Stimulated activated naive CD4-positive, alpha-beta T cell (primary cell): ENCODE measurements at places on chromosomes 12 and 14.

- DNase-seq, result no peak
These were observed 24.8 kb upstream of the GPR68 start for GRCh38 chr14:91269076-91269991.

- DNase-seq, result no peak
These were observed 14.2 kb downstream of the TRPV4 start for GRCh38 chr12:109818905-109819500.

DNA sequence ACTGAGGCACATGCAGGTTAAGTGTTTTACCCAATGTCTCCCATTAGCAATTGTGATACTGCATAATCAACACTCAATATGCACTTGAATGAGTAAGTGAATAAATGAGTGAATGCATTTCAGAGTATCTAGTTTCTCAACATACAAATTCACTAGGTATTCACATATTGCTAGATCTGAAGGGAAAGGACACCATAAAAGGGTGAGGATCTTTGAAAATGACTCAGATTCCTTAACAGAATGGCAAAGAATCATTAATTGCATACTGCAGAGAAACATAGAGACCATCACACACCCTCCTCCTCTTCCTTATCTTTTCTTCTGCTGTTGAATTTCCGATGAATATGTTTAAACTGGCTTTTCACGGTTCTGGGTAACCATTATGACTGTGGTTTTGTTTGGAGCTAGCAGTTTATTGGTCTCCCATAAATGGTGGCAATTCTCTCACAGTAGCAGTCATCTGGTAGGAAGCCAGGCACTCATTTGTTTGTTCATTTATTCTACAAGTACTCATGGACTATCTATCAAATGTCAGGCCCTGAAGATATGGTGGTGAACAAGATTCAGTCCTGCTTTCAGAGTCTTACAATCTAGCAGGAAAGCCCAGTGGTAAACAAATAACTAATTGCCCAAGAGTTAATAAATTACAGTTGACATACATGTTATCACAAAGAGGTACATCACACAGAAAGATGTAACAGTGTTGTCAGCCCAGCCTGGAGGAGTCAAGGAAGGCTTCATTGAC, 70.2 kb downstream of the LLPH start:
- DNase-seq, result no peak

DNA sequence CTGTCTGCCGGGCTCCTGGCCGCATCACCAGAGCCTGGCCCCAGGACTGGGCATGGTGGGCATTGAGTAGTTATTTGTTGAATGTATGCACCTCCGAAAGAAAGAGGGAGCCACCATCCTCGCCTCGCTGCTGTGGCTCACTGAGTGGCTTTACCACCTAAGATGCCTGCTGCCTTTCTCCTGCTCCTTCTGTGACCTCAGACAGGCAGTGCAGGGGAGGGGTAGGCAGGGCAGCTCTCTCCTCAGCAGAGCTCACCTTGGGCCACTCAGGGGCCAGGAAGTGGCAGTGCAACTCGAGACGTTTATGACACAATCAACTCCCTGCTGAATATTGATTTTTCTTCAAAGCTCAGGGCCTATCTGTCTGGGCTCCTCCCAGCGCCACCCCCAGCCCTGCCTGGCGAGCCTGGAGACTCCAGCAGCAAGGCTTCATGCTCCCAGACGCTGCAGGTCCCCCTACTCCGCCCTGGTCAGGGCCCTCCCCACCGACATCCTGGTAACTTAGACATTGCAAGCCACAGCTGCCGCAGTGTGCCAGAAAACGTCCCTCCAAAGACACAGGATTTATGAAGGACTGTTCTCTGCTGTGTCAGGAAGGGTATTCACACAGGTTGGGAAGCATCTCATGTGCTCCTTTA, 84.3 kb upstream of the DIO3 start:
- no peak for DNase-seq

GRCh38 chr12:98895086-98895651, 250.1 kb downstream of the APAF1 start:
- DNase-seq, result no peak

- DNase-seq, result no peak
These were observed 232.8 kb downstream of the MSRB3 start for GRCh38 chr12:65511134-65511834.

- no peak for DNase-seq
These were observed 10.2 kb downstream of the TIGAR start for GRCh38 chr12:4331221-4331620.

GRCh38 chr12:122840580-122841513, 5.6 kb downstream of the HIP1R start:
- no peak for DNase-seq

DNA sequence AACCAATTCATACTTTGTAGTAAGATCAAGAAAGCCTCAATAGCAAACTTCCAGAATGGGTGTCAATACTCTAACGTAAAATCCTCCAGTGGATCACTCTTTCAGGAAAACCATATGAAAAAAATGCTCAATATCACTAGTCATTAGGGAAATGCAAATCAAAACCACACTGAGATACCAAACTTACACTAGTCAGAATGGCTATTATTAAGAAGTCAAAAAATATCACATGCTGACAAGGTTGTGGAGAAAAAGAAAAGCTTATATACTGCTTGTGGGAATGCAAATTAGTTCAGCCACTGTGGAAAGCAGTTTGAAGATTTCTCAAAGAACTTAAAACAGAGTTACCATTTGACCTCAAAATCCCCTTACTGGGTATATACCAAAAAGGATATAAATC, 49.5 kb upstream of the ATXN7L3B start:
- no peak for DNase-seq

GRCh38 chr14:96965885-96966595, 168.9 kb downstream of the VRK1 start:
- no peak for DNase-seq

GRCh38 chr12:126353604-126354003, 1288.4 kb downstream of the AACS start:
- no peak for DNase-seq

DNA sequence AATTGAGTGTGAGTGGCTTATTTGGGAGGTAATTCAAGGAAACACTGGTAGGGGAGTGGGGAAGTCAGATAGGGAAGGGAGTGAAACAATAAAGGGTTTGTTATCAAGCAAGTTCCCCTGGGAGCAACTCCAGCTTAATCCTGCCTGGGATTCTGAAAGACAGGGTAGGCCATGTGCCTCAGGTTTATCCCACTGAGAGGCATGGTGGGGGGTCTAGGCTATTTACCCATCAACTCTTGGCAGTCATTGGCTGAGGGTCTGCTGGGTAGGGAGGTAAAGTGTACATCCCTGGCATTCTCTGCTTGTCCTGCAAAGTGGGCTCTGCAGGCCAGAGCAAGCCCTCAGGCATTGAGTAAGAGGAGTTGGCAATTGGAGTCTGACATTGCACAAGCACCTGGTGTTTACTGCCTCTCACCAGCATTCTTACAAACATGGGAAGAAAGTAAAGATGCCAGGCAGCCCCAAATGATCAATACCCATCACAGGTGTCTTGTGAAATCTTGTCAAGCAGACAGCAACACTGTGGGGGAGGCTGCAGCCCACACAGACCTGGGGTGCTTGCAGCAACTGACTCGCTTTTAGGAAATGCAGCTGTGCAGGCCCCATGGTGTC, 169.3 kb downstream of the KTN1 start:
- DNase-seq, result no peak

DNA sequence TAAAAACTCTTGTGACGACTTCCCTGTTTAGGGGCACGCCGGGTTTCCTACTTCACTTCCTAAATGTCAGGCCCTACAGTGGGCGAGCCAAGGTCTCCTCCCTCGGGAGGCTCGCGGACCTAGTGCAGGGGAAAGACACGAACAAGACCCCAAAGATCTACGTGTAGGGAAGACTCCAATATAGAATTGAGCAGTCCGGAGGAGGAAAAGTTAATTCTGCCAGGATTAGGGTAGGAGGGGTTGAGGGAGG, 564 bp downstream of the ATXN3 start:
- DNase-seq, result no peak
